Activated T-cell treated with anti-CD3 and anti-CD28 coated beads for 24 hours (primary cell): ENCODE measurements at places on chromosomes 5 and 9.

GRCh38 chr9:19629488-19629887, 159.3 kb downstream of the SLC24A2 start:
- DNase-seq: no peak

DNA sequence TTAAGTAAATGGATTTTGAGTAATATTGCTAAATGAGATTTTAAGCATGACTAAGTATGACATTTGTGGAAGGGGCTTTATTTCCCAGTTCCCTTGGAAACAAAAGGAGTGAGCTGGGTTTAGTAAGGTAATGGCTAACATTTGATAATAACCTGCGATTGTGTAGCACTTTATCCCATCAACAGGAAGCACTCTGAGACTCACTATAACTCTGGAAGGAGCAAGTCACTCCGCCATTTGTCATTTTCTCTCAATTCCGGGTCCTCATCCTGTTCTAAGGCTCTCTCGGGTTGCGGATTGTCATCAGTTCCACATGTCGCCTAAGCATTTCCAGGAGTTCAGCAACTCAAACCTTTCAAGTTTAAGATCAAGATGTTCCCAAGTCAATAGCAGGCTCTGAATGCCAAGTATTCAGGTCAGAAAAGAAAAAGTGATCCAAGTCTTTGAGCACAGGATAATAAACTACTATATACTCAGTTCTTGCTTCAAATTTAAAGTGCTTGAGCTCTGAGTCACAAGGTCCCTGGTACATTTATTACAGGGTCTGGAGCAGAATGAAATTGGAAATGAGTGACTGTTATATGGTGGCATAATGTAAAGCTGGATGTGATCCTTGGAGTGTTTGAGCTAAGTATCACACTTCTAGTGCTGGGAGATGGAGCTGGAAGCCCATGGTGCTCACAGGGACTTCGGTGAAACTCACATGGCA, 39.3 kb downstream of the CAPSL start:
- no peak for DNase-seq

- no peak for DNase-seq
These were observed 938.3 kb upstream of the PTPRD start for GRCh38 chr9:11551106-11551505.

DNA sequence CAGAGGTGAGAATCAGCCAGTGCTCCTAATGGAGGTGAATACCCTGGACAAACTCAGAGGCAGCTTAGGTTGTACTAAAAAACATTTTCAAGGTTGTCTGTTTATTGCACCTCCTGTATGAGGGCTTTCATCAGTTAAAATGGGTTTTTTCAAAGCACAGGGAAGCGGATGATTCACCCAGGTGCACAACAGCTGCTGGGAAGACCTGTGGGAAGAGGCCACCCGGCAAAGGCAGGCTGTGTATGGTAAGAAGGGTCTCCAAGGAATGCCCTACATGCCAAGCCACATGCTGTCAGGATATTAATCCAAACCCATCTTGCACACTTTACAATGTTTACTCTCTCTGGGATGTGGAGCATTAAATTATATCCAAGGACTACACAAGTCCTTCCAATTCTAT, 14.7 kb downstream of the SIL1 start:
- DNase-seq: no peak

DNA sequence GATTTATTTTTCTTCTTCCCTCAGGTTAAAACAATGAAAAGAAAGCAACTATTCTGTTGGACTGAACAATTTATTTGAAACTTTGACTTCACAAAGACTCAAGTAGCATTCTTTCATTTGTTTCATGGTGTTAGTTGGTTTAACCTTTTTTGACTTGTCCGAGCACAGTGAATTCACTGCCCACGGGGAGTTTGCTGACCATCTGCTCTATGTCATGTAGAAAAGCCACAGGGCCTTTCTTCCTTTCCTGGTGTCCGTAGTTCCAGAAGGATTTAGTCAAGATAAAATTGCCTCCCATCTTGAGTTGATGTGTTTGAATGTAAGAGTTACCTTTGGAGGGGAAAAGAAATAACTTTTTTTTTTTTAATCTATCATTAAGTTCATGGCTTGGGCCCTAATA, 55.1 kb upstream of the ZNF608 start:
- no peak for DNase-seq

DNA sequence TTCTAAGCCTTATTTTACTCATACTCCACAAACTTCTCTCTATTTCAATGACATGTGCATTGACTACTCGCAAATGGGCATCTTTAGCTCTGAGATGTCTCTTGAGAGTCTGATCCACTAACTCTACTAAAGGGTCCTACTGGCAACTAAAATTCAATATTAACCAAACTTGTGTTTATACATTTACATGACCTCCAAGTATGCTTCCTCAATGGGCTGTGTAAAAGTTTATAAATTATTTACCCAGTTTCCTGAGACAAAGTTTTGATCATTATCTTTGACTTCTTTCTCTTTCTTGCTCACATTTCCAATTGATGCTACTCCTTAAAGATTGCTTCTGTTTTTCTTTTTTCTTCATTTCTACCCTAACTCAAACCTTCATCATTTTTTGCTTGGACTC, 510.1 kb upstream of the DAB2 start:
- DNase-seq: no peak

DNA sequence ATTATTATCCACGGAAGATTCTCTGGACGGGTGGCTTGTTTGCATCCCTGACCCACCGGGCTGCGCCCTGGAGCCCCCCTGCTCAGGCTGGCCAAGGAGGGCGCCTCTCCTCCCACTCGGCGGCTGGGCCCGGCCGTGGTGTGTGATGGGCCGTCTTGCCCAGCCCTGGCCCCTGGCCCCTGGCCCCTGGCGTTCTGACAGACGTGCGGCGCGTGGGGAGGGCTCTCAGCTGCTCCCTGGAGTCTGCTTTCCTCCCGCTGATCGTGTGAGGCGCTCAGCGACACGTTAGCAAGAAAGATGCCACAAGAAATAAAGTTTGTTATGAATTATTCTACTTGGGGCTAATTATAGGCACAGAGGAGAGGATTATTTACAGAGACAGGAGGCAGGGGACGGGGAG, 33.3 kb downstream of the UNC5A start:
- no peak for DNase-seq

DNA sequence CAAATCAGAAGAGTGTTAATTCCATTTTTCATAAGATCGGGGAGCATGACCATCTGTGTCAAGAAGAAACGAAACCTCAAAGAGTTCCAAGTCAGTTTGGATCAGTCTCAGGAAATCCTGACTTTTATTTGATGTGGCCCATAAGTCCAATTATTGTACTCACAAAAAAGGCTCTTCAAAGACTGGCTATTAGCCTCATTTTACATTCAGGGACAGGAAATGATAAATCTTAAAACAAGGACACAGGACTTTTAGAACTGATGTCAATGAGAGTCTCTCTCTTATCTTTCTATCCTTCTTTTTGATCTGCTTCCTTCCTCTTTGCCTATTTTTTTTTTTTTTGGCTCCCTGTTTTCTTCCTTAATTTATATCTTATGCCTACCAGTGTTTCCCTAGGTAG, 43.7 kb upstream of the SHOC1 start:
- no peak for DNase-seq

DNA sequence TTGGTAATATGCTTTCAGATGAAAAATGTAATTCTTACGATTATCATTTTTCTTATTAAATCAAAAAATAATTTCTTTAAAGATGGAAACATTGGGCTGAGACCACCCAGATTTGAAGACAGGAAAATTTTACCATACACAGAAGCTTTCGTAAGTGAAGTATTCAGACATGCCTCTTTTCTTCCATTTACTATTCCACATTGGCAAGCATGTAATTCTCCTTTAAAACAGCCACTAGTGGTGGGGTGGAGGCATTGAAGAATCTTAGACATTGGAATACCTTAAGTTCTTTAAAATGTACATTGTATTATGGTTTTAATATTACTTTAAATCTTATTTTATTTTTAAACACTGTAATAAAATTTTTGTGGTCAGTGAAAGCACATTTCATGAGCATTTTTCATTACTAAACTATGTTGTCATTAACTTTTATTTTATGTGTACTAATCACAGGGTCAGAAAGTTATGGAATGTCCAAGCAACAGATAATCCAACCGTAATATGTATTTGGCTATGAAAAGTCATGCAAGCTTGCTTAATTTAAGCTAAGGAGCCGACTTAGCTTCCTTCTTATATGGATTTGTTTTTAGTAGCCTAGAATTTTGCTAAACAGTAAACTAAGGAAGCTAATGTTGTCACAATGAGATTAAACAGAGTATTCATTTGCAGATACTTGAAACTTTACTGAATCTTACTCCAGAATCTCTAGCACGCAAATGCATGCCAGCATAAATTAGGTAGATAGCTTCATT, 97.4 kb upstream of the ALDH1A1 start:
- DNase-seq: no peak

- DNase-seq: no peak
These were observed 75.5 kb downstream of the SSBP2 start for GRCh38 chr5:81675420-81675819.

DNA sequence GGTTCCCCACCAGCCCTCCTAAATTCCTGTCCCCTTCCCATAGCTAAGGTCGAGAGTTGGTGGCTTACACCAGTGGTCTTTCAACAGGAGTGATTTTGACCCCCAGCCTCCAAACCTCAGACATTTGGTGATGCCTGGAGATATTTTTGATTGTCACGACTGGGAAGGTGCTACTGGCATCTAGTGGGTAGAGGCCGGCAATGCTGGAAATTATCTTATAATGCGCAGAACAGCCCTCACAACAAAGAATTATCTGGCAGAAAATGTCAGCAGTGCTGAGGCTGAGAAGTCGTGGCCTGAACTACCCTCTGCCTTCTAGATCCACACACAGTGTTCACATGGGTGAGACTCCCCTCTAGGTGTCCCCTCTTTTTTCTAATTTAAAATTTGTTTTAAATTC, 69.6 kb downstream of the IL31RA start:
- no peak for DNase-seq

DNA sequence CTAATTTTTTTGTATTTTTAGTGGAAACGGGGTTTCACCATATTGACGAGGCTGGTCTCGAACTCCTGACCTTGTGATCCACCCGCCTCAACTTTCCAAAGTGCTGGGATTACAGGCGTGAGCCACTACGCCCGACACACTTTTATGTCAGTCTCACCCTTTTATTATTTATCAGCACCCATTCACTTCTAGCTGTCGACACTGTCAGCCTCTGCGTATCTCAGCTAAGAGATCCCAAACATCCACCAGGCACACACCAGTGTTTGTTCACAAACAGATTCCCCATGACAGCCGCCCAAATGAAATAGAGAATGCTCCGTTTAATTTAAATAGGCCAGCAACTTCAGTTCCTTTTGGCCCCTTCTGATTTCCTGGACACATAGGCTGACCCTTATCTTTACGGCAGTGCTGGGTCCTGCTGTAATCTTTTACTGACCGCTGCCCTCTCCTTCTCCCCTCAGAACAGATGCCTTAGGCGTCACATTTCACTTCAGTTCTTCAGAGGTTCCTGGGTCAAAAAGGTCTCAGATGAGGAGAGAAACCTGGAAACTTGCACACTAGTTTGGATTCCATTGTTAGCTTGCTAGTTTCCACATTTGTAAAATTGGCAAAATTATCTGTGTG, 43.1 kb upstream of the CKMT2 start:
- no peak for DNase-seq

DNA sequence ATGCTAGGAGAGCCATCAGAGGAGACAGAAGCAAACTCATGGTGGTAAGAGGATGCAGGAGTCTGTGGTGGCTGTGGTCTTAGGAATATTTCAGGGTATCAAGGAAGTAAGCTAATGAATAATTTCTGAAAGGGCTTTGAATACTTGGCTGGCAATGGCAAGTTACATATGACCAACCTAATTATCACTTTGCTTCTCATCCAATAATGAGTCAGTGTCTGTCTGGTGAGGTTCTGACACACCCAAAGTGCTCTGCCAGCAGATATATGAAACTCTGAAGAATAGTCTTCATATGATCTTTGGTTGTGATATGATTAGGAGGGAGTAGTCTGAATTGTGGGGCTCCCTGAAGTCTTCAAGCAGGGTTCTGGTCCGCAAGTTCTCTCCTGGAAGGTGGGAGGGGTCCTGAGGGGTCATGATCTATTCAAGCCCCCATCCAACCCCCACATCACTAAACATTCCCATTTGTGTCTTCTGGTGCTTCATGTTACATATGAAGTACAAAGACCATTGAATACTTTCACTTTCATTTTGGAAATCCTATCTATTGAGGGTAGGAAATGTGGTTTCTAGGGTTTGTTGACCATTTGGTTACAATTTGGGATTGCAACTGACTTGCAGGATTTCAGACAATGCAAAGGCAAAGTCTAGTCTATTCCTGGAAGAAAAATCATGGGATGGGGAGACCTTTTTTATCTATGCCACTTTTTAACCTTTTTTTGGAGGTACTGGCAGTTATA, 199.9 kb upstream of the CDKN2B start:
- DNase-seq: no peak

- no peak for DNase-seq
These were observed 18.3 kb downstream of the ACTL7B start for GRCh38 chr9:108837530-108837929.

DNA sequence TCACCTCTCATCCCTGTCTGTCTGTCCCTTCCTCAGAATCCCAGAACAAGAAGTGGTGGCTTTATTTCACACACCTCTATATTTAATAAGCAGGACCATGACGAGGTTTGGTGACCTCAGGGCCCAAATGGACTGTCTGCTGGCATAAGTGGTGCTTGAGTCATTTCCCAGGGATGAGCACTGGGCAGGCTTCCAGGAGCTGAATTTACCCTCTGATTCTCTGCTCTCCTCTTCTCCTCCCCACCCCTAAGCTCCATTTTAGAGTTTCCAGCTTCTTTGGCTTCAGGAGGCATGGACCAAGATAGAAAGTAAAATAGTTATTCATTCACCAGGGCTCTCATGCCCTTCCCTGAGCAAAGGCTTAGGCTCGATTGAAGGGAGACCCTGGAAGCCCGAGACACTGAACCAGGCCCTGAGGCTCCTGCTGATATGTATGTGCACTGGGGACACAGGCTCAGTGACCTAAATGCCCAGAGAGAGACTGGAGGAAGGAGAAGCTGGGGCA, 69.1 kb downstream of the PPARGC1B start:
- DNase-seq: no peak

GRCh38 chr9:37174247-37174646, 53.9 kb downstream of the ZCCHC7 start:
- no peak for DNase-seq

DNA sequence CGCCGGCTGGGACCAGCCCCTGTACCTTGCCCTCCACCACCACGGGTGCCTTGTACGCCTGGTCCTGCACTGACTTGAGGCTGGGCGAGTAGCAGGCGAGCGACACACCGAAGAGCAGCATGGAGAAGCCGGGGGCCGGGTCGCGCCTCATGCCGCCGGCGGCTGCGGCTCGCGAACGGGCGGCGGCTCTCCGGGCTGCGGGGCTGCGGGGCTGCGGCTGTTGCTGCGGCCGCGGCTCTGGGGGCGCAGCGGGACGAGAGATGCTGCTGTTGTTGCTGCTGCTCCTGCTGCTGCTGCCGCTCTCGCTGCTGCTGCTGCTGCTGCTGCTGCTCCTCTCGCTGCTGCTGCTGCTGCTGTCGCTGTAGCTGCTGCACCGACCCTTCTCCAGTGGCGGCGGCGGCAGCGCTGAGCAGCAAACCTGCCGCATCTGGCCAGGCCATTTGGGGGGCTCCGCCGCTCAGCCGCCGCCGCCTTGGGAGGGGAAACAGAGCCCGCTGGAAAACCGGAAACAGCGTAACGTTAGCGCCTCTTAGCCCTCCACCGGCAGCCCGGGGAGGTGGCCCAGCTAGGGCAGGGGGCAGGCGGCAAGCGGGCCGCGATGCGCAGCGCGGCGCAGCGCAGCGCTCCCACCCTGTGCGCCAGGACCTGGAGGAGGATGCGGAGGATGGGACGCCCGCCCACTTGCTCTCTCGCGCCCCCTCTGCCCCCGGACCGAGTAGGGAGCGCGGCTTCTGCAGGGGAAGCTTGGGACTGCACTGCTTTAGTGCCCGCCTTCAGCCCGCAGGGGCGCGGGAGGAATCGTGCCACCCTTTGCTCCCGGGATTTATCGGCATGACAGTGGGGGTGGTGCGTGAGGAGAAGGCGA, at the start of gene NRG2:
TSS of gene NRG2 (minus strand) at position 657 of the 865 bp plus-strand sequence.
- DNase-seq: peak; percentile 24
